NCI-H2081 (cell line): ENCODE measurements at places on chromosomes 2 and 18.

- no peak for DNase-seq
Observed at GRCh38 chr2:136217996-136218395, 100.0 kb upstream of the CXCR4 start.

GRCh38 chr2:102421890-102422759 is 835 bp upstream of the IL18RAP start:
- DNase-seq: no peak

- DNase-seq: no peak
Observed at GRCh38 chr2:179274749-179275148, 10.1 kb upstream of the SESTD1 start.

GRCh38 chr18:24502667-24503523 is 42.5 kb downstream of the HRH4 start:
- DNase-seq: no peak

GRCh38 chr2:62884086-62884485 is 166.5 kb upstream of the OTX1 start:
- no peak for DNase-seq
